BJ (cell line): ENCODE measurements at places on chromosomes 12 and 14.
A peak's percentile ranks its signal among the peaks of the same experiment; 100 is the strongest.

- peak; percentile 26 for DNase-seq
Observed at GRCh38 chr12:124601706-124602105, 34.3 kb upstream of the NCOR2 start.

DNA sequence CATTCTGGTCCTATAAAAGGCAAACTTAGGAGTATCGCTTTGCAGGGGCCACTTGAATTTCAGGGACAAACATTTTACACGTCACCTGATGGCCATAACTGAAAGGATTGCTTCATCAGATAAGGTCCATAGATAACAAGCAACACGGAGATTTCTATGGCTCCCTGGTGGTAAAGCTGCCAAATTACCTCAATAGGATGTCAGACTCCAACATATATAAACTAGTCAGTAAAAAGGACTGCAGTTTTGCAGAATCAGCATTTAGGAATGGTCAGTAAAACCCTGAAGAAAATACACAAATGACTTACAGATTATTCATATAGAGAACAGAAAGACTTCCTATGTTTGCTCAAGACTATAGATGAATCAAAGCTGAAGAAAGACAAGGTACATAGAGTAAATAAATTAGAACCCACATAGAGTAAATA is 66.1 kb upstream of the GRIP1 start:
- DNase-seq: no peak

DNA sequence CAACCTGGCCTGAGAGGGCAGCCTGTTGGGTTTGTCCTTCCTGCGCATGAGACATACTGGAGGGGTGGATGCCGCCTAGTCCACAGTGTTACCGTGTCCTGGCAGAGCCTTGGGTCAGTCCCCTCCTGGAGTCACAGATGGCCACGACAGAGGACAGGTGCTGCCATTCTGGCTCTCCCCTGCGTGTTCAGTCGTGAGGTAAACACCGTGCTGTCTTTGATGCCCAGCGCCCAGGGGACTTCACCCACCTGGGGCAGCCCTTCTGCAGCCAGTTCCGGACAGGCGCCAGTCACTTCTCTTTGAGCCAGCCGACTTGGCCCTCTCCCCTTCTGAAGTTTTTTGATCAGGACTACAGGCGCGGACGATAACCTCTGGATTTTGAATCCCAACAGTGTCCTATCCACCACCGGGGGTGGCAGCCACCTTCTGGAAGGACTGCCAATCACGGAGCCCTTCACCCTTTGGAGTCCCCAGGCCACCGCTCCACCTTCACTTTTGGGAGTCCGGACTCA is 933.0 kb downstream of the DIO2 start:
- no peak for DNase-seq

- no peak for DNase-seq
Observed at GRCh38 chr12:49909356-49909755, 5.7 kb upstream of the FAIM2 start.

DNA sequence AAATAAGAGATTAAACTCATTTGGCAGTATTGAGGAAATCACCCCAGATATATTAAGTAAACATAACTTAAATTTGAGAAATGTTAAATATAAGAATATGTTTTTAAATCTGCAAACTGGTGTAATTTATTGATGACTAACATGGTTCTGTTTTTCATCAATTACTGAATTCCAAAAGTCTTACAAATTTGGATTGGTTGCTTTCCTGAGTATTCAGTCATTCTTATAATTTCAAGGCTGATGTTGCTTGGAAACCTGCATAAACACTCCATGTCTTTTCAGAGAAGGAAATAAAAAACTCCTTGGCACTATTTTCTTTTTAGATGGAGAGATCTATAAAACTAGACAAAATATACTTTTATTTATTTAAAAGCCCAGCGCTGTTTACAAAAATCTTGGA is 71.7 kb downstream of the NOVA1 start:
- DNase-seq: no peak

GRCh38 chr12:109113661-109114321 is 2.6 kb upstream of the ACACB start:
- no peak for DNase-seq

DNA sequence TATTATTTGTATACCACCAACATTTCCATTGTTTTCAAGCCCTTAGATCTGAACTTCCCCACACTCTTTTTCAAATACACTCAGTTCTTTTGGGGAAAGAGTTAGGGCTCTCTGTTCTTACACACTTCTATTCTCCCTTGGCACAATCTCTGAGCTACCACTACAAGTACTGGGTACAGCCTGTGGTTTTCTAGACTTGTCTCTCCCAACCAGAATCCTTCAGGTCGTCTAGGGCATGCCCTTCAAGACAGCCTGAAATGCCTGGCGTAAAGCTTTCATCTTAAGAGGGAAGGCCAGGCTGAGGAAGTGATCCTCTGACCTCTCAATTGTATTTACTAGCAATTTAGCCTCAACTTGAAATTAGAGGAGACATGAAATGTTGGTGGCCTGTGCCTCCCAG is 1442.0 kb downstream of the AACS start:
- DNase-seq: no peak

DNA sequence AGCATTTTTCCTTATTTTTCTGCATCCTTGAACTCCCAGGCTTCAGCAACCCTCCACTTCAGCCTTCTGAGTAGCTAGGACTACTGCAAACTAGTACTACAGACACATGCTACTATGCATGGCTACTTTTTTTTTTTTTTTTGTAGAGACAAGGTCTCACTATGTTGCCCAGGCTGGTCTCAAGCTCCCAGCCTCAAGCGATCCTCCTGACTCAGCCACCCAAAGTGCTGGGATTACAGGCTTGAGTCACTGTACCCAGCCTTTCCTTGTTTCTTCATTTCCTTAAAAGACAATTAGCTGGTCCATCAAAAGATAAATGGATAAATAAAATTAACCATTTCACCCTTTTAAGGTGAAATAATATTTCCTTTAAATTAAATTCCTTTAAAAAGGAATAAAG is 205.8 kb downstream of the SPTSSA start:
- DNase-seq: no peak

- no peak for DNase-seq
Observed at GRCh38 chr12:106082216-106083175, 56.3 kb downstream of the NUAK1 start.

DNA sequence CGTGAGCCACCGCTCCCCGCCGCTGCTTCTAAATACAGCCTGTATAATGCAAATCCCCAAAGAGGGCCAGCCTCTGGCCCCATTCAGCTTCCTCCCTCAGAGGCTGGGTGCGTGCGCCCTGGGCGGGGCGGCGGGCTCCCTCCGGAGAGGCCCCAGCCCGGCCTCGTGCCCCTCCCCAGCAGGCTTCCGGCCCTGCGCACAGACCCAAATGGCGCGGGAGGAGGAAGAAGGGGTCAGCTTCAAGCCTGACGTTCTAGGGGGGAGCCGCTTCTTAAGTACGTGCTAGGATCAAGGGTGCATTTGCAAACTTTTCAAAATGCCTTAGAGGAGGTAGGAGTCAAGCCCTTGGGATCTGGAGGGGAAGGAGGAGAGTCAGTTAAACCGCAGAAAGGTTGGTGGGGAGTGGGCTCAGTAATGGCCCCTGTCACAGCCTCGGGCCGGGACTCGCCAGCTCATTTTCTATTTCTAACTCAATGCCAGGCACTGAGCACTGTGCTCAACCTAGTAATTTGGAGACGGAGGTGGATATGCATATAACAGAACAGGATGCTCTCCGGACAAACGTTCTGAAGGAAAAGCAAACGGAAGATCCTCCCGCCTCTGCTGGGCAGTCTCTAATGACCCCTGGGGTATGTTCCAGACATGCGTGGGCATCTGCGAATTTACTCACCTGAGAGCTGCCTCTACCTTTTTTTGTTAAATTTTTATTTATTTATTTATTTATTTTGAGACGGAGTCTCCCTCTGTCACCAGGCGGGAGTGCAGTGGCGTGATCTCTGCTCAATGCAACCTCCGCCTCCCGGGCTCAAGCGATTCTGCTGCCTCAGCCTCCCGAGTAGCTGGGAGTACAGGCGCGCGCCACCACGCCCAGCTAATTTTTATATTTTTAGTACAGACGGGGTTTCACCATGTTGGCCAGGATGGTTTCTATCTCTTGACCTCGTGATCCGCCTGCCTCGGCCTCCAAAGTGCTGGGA is 32.3 kb downstream of the NINJ2 start:
- no peak for DNase-seq

DNA sequence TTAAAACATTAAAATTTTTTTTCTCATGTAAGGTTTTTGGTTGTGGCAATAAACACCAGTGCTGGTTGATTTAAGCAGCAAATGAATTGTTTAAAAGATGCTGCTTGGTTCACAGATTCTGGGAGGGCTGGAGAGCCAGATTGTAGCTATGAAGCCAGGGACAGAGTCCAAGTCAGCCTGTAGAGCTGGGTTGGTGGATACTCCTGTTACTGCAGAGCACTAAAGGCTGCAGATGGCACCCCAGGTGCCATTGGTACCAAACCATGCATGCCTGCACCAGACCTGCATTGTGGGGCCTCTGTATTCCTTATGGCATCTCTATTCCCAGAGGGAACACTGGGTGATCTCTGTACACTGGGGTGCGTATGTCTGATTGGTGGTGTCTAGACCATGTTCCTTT is 113.3 kb downstream of the SNAPC1 start:
- no peak for DNase-seq

DNA sequence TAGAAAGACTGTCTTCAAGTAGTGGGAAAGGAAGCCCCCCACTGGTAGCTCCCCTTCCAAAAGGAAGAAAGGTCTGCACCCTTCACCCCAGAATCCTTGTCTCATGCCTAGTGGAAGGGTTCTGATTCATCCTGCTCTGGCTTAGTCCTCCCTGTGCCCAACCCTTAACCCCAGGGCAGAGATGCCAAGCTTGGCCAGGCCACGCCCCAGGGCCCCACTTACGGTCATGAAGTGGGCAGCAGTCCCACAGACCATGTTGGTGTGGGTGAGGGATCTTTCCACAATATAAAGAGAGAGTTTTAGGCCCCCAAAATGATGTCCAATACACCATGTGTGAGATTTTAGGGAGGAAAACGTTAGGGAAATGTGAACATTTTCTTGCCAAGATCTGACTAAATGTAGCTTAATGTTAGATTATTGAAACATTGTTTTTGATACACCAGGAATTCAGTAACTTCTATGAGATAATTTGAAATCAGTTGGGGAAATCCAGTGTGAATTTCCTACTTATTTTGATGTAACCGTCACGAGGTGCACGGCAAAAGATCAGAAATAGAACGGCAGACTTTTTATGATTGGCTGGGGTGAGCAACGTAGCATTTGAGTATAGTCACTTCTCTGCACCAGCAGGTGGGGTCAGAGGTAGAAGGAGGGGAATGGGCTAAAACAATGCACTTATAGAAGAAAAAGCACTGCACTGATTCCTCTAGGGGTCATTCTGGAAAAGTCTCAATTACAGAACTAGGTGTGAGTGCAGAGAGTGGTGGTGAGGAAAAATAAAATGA is 8.2 kb upstream of the SSPN start:
- DNase-seq: no peak

DNA sequence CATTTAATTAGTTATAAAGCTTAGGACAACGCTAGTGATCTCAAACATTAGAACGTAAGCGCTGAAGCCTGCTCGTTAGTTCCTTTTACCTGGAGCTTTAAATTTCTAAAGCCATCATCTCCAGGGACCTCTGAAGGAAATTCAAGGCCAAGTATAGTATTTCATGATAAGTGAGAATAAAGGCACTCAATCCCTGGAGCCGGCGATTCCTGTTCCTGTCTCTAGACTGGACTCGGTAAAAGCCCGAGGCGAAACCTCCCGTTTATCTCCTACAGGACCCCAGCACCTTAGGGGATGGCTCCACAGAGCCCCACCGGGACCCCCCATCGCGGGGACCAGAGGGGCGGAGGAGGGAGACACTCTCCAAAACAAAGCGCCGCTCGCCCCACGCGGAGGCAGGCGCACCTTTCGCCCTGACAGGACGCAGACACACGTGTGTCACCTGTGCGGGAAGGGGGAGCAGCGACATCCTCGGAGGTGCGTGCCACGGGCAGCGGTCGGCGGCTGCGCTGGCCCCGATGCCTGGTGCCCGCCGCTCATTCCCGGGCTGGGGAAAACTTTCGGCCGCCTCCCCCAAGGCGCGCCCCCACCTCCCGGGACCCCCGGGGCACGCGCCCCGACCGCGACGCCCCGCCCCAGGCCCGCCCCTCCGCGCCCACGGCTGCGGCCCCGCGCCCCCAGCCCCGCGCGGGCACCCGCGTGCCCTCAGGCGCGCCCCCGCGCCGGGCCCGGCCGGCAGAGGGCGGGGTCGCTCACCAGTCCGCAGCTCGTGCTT is 678 bp downstream of the RPS6KA5 start:
- DNase-seq: no peak

DNA sequence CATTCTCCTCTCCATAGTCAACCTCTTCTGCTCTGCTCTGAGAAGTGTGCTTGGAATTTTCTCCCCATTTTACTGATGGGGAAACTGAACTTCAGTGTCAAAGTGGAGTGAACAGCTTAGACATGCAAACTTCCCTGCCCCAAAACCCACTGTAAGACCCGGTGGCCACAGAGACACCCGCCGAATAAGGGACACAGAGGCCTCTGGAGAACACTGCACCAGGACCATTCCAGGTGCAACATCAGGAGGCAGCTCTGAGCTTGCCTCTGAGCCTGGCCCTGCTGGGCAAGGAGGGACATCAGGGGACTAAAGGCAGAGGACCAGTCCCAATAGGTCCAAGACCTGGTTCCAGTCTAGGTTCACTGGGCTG is 1.7 kb downstream of the HDAC7 start:
- no peak for DNase-seq

- no peak for DNase-seq
Observed at GRCh38 chr14:73237219-73237785, at the start of gene PAPLN. PAPLN (plus strand) TSS chr14:73237506; CDS start chr14:73239779, 2,273 bp downstream.

GRCh38 chr12:124774054-124774461 is 89.6 kb downstream of the SCARB1 start:
- DNase-seq: no peak

DNA sequence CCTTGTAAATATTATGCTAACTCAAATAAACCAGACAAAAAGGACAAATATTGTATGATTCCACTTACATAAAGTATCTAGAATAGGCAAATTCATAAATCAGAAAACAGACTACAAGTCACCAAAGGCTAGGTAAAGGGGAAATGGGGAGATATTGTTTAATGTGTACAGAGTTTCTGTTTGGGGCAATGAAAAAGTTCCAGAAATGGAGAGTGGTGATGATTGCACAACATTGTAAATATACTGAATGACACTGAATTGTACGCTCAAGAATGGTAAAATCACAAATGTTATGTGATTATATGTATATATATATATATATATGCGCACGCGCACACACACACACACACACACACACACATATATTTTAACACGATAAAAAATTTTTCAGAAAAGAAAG is 182.5 kb downstream of the SLC2A13 start:
- DNase-seq: no peak
